ENCODE measurements at places on chromosomes 7 and 10.

- no peak for DNase-seq
These were observed 6.7 kb downstream of the ANKRD16 start for GRCh38 chr10:5882961-5883360.

DNA sequence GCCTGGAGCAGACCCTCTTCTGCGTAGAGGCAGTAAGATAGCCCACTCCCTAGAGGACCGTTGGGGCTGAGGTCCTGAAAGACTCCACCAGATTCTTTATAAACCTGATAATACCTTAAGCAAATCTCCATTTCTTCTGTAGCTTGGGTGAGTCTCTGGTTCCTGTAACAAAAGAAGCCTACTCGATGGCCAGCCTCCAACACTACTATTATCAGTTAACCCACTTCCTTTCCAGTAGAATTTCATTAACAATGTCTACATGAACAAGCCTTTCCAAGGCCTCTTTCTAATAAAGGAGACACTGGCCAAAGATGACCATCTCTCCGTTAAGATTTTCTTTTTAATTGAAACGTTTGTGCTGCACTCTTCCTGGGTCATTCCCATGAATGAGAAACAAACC is 201.7 kb upstream of the KCTD7 start:
- DNase-seq: no peak

DNA sequence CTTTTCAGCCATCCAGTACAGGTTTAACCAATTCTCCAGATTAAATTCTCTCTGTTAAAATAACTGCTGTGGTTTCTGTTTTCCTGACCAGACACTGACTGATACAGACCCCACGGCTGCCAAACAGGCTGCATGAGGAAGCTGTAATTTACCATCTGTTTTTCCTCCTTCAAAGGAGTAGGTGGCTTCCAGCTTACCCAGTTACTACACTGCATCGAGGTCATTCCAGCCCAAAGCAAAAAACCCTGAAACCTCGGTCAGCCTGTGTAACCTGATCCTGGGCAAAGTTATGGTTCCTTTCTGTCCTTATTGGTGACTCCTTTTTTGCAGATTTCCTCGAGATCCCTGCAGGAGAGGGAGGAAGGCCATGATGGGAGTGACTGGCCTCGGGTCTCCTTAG is 27.9 kb upstream of the LOXL4 start:
- no peak for DNase-seq

GRCh38 chr7:100951172-100951571 is 1.8 kb downstream of the MUC3A start:
- DNase-seq: no peak

- DNase-seq: no peak
These were observed 1.8 kb downstream of the HNRNPA2B1 start for GRCh38 chr7:26198781-26199169.

GRCh38 chr7:103120362-103120761 is 28.5 kb downstream of the NAPEPLD start:
- no peak for DNase-seq

- DNase-seq: no peak
These were observed at the start of gene PNLIPRP3 for GRCh38 chr10:116427671-116428070. PNLIPRP3 (plus strand) TSS chr10:116427847; CDS start chr10:116428013, 166 bp downstream.

DNA sequence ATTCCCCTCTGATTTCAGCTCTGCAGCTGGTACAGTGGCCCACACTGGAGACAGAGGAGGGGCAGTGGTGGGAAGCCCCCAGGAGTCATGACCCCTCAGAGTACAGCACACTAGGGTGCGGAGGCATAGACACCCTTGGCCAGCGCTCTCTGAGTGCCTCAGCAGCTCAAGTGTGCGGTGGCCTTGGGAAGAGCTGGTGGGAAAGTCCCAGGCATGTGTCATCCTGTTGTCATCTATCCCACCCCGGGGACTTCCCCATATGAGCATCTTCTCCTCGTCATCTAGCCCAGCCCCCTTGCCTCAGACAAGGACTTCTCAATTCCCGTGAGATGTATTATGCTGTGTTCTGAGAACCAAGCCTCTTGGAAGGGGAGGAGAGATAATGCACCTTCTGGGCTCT is 15.6 kb upstream of the PPIF start:
- no peak for DNase-seq

- no peak for DNase-seq
These were observed 43.1 kb upstream of the GPAM start for GRCh38 chr10:112226439-112227248.

GRCh38 chr10:46234026-46234425 is 52.8 kb upstream of the ANTXRL start:
- no peak for DNase-seq

GRCh38 chr7:2983586-2983985 is 60.1 kb downstream of the CARD11 start:
- no peak for DNase-seq

- no peak for DNase-seq
These were observed 116.6 kb upstream of the FOXP2 start for GRCh38 chr7:114298011-114298410.

GRCh38 chr7:18530224-18531179 is 35.0 kb downstream of the HDAC9 start:
- DNase-seq: no peak

- no peak for DNase-seq
These were observed 757.1 kb downstream of the INHBA start for GRCh38 chr7:40945788-40946187.

GRCh38 chr7:108294595-108294994 is 161.6 kb downstream of the NRCAM start:
- DNase-seq: peak; percentile 56

DNA sequence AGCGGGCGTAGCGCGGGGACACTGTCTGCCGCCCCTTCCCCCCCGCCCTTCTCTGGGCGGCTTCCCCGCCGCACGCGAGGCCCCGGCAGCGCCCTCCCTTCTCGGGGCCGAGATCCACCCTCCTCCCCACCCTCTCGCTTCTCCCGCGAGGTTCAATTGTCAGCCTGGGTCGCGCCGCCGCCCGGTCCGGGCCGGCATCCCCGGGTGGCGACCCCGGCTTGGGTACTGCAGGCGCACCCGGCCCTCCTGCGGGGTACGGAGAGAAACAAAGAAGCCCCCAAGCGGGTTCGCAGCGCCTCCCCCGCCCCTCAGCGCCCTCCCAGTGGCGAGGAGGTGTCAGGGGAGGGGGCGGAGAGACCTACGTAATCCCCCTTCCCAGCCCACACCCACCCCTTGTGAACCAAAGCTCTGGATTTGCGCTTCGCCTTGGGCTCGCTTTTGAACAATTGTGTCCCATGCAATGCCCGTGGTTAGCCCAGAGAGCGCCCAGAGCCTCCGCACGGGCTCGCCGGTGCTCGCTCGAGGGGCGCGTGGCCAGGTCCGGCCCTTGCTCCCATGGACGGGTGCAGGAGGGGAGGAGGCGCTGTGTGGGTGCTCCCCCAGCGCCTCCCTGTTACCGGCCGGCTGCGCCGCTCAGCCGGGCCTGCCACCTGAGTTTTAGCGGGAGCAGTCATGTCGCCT is 634 bp downstream of the HECW1 start:
- no peak for DNase-seq

- DNase-seq: no peak
These were observed 106.0 kb downstream of the ZNF365 start for GRCh38 chr10:62480196-62480595.

GRCh38 chr10:58013406-58013805 is 254.3 kb downstream of the IPMK start:
- no peak for DNase-seq

DNA sequence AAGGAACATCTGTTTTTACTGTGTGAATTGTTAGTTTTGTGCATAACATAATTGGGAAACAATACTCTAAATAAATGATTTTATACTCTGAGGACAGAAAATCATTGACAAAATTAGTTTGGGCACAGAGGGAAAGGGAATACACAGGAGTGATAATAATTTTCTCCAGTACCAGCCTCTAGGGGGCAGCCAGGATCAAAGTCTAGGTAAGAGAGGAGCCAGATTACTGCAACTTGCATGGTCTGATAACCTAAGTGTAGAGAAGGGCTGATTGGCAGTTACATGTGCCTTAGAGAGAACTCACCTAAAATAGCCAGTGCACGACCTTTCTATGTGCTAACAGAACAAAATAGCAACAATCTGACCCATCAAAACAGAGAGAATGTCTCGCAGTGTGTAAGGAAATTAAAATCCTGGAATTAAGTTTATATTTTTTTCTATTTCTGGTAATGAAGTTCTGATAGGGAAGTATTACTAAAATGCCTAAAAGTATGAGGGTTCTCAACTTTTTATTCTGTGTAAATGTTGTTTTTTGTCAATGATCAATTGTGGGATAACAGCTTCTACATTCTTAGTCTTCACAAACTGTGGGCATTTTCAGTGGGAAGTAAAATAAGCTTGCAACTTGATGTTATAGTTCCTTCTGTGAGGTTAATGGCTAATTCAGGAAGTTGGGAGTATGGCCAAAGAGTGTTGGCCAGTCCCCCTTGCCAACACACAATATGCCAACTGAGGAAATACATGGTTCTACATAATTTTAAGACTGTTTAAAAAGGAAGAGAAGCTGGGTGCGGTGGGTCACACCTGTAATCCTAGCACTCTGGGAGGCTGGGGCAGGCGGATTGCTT is 66.4 kb downstream of the EXOC6 start:
- DNase-seq: peak; percentile 69

DNA sequence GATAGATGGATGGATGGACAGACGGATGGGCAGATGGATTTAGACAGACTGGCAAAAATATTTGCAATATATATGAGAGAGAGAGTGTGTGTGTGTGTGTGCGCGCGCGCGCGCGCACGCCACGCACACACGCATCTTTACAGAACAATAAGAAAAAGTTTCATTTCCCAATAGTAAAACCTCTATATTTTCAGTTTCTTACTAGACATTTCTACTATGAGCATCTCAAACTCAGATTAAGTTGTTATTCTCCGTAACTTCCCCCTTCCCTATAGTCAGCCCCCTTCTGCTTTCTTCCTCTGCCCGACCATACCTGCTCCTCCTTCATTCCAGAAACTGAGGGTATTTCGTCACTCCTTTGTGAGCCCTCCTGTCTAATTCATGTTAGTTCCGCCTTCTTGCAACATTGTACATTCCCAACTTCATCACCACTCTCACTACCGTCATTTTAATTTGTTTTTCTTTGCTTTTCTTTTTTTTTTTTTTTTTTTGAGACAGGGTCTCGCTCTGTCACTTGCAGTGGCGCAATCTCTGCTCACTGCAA is 154.4 kb upstream of the SH2B2 start:
- no peak for DNase-seq

DNA sequence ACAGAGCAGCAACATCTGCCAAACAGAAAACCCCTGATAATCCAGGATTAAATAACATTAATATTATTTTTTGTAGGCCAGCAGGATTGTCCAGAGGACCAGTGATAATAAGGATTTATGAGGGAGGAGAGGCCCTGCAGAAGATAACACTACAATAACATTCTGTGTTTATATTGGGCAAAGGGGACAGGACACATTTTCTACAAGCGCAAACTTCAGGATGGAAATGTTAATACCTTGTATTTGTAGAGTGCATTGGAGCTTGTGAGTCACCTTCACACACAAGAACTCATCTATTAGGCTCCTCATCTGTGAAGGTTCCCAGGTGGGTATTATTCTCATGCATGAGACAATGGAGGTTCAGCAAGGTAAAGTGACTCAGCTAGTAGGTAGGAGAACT is 51.0 kb downstream of the BAMBI start:
- no peak for DNase-seq

DNA sequence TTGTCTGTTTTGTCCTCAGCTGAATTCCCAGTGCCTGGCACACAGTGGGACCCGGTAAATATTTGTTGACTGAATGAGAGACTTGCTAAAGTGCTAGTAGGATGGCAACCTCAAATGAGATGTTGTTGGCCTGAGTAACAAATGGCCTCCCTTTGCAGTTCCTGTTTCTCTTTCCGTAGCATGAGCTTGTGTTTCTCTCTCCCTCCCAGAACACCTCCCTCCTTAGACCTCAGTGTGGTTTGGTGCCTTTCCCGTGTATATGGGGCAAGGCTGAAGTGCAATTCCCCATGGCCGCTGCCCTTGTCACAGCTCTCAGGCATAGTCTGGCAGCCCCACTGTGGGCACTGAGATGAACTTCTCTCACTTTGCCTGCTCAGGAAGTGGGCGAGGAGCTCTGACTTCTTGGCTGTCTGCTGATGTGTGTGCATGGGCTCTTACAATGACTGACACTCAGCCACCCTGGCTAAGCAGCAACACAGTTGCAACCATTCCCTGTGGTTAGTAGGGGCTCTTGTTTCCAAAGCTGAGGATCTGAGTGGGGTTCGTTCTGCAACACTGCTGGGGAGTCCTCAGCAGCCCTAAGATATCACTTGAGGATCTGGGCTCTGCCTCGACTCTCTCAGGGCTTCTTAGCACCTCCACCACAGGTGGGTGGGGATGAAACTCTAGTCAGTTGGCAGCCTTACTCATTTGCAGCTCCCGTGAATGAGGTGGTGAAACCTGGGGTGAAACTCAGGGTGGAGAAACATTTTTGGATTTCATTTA is 136.1 kb downstream of the ICA1 start:
- DNase-seq: no peak

GRCh38 chr10:51382181-51382580 is 307.9 kb downstream of the PRKG1 start:
- DNase-seq: no peak

DNA sequence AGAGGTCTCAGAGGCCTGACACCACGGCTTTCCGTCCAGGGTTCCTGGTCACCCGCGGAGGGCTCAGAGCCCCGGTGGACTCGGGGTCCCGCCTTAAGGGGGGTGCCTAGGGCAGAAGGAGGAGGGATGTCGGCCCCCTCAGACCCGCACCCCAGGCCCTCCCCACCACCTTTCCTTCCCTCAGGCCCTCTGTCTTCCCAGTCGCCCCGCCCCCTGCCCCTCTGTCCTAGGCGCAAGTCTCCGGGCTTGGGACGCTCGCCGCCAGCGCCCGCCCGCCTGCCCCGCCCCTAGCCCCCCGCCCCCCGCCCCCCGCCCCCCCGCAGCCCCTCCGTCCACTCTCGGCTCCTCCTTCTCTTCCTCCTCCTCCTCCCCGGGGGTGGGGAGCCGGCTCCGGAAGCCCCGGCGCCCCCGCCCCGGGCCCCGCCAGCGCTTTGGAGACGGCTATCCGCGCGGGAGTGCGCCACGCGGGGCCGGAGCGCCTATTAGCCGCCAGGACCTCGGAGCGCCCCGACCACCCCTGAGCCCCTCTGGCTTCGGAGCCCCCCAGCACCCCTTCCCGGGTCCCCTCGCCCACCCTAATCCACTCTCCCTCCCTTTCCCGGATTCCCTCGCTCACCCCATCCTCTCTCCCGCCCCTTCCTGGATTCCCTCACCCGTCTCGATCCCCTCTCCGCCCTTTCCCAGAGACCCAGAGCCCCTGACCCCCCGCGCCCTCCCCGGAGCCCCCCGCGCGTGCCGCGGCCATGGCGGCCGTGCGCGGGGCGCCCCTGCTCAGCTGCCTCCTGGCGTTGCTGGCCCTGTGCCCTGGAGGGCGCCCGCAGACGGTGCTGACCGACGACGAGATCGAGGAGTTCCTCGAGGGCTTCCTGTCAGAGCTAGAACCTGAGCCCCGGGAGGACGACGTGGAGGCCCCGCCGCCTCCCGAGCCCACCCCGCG is at the start of gene AEBP1:
Gene AEBP1 (plus strand): TSS at position 423 of the 937 bp plus-strand sequence. CDS start 321 bp downstream, at position 744.
- peak; percentile 43 for DNase-seq

Measured in BE2C (cell line).